ENCODE measurements at places on chromosomes 5 and 9.

- no peaks in the 10 kb centered on the region for H3K4me1 ChIP-seq
- no peak overlapping the region for H3K27ac ChIP-seq
- peaks cover 71% of the 10 kb centered on the region for H3K36me3 ChIP-seq
- no peak overlapping the region for H3K4me3 ChIP-seq
- DNase-seq = no peak
Observed at GRCh38 chr5:142149363-142149762, 40.8 kb downstream of the NDFIP1 start.

DNA sequence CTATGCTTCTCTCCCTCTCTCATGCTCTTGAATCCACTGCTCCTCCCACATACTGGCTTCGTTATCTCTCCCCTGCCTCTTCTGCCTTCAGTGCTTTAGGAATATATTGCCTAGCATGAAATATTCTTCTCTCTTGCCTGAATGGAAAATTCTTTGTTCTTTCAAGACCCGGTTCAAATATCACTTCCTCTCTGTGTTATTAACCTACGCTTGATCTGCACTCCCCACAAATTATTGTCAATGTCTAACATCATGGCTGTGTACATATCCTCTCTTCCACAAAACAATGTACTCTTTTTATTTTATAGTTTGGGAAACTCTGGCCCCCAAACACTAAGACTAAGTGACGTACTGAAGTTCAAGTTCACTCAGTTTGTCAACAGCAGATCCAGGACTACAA lies 211.0 kb downstream of the SEC61B start:
- no peak for DNase-seq
- H3K27me3 ChIP-seq = no peaks in the 10 kb centered on the region
- peaks cover 9% of the 10 kb centered on the region for H3K4me1 ChIP-seq
- H3K27ac ChIP-seq = no peak overlapping the region
- no peak overlapping the region for H3K4me3 ChIP-seq
- H3K36me3 ChIP-seq = no peaks in the 10 kb centered on the region

- peak overlapping the region; percentile 46 for H3K27ac ChIP-seq
- no peaks in the 10 kb centered on the region for H3K36me3 ChIP-seq
- no peak for DNase-seq
- H3K27me3 ChIP-seq = no peaks in the 10 kb centered on the region
- no peak overlapping the region for H3K4me3 ChIP-seq
Observed at GRCh38 chr9:73219985-73220626, 68.4 kb downstream of the ANXA1 start.

DNA sequence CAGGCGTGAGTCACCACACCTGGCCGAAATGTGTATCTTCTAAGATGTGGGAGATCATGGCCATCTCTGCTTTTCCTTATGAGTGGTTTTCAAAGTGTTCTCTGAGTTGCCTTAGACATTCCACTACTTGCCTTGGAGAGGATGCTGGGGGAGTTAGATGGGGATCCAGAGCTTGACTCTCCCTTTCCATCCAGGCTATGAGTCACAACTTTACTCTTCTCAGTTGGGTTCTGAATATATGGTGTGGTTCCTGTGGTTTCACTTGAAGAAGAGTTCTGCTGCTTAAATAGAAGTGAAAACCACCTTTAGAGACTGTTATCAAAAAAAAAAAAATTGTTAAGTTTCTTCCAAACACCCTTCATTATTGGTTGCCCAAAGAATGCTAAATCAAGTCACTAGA lies 217.6 kb downstream of the ZNF608 start:
- H3K4me3 ChIP-seq = no peak overlapping the region
- no peaks in the 10 kb centered on the region for H3K4me1 ChIP-seq
- H3K36me3 ChIP-seq = no peaks in the 10 kb centered on the region
- DNase-seq = no peak

- H3K36me3 ChIP-seq = no peaks in the 10 kb centered on the region
- no peak overlapping the region for H3K4me3 ChIP-seq
- no peak overlapping the region for H3K27ac ChIP-seq
- no peak for DNase-seq
- H3K27me3 ChIP-seq = no peaks in the 10 kb centered on the region
- no peaks in the 10 kb centered on the region for H3K4me1 ChIP-seq
Observed at GRCh38 chr5:36414869-36415282, 113.2 kb upstream of the RANBP3L start.

DNA sequence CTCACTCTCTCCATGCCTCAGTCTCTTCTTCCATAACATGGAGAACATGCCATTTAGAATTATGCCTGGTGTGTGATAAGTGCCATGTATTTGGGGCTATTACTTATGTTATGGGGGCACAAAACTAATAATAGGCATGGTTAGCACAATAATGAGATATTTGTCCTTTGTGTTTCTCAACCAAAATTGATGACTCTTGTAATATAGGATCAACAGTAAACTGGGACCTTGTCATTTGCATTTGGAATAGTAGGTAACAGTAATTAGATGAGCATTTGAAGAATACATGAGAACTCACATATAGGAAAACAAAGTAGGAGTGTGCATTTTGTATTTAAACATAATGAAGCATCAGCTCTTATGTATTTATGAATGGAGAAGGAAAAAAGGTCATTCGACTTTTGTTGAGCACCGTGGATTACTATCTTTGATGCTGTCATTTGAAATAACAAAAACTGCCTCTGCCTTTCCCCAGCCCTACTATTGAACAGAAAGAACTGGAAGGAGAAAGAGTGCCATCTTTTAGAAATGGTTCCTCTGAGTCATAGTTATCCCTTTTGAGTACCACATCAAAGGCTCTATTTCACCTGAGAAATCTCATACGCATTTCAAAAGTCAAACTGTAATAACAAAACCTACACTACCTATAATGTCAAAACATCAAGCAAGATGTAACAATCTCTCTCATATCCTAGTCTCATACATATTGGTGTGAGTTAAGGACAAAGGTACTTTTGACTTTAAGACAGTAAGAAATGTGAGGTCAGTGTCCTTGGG lies 655.2 kb downstream of the PDE4D start:
- H3K36me3 ChIP-seq = no peaks in the 10 kb centered on the region
- H3K4me1 ChIP-seq = peaks cover 6% of the 10 kb centered on the region
- no peak overlapping the region for H3K4me3 ChIP-seq
- DNase-seq = no peak
- H3K27me3 ChIP-seq = no peaks in the 10 kb centered on the region

- H3K4me1 ChIP-seq = no peaks in the 10 kb centered on the region
- DNase-seq = no peak
- H3K36me3 ChIP-seq = no peaks in the 10 kb centered on the region
Observed at GRCh38 chr9:31255211-31255610, 1129.2 kb upstream of the ACO1 start.

DNA sequence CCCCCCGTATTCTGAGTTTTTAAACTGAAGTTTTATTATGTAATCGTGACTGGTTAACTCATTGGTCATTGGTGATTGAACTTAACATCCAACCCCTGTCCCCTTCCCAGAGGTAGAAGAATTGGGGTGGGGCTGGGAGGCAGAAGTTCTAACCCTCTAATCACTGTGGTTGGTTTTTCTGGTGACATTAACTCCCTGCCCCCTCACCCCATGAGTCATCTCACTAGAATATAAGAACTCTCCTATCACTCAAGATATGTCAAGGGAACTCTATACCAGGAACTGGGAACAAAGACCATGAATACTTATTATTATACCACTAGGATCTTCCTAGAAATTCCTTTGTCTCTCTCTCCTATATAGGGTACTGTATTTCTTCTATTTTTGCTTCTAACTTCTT lies 52.3 kb upstream of the CAVIN4 start:
- no peak overlapping the region for H3K4me3 ChIP-seq
- H3K27ac ChIP-seq = no peak overlapping the region
- no peak for DNase-seq
- no peaks in the 10 kb centered on the region for H3K36me3 ChIP-seq

- no peak overlapping the region for H3K4me3 ChIP-seq
- no peaks in the 10 kb centered on the region for H3K36me3 ChIP-seq
- H3K27ac ChIP-seq = no peak overlapping the region
- peaks cover 6% of the 10 kb centered on the region for H3K4me1 ChIP-seq
- no peaks in the 10 kb centered on the region for H3K27me3 ChIP-seq
Observed at GRCh38 chr9:34385561-34386230, 9.0 kb upstream of the MYORG start.

GRCh38 chr9:2876726-2877125 lies 32.8 kb upstream of the PUM3 start:
- H3K27ac ChIP-seq = no peak overlapping the region
- no peaks in the 10 kb centered on the region for H3K36me3 ChIP-seq
- peaks cover 3% of the 10 kb centered on the region for H3K27me3 ChIP-seq
- no peaks in the 10 kb centered on the region for H3K4me1 ChIP-seq
- DNase-seq = no peak

DNA sequence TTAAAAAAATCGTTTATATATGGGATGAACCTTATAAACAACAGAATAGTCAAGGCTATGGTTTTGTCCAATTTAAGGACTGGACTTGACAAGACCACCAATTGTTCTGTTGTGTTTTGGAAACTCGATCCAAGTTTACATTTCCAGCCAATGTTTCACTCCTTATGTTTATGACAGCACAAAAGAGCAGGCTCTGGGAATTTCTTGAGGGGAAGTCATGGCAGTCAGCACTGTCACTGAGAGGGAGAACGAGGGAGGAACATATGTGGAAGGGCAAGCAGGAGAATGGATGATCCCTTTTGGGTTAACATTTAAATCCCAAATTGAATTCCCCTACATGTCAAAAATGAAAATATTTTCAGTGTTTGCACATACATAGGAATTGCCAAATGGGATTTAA lies 292.5 kb downstream of the MARCHF11 start:
- H3K27ac ChIP-seq = no peak overlapping the region
- H3K36me3 ChIP-seq = no peaks in the 10 kb centered on the region
- H3K4me3 ChIP-seq = no peak overlapping the region
- no peaks in the 10 kb centered on the region for H3K4me1 ChIP-seq

DNA sequence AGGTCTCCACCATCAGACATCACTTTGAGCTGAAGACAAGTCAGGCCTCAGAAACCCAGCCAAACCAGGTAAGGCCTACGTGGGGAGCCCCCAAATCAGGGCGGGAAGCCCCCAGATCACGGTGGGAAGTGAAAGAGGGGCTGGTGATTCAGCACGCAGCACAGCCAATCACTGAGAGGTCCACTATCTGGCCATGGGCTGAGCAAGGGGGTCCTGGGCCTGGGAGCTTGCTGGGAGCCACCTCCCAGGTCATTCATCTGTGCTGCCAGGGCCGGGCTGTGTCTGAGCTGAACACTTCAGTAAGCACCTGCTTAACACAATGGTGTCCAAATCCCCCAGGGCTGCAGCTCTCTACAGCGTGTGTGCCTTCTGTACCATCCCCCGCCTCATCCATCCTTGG lies 15.5 kb downstream of the MED10 start:
- H3K27ac ChIP-seq = no peak overlapping the region
- H3K27me3 ChIP-seq = no peaks in the 10 kb centered on the region
- DNase-seq = no peak
- no peak overlapping the region for H3K4me3 ChIP-seq

Measured in lower lobe of right lung (tissue), 2 donors.